ENCODE measurements at places on chromosomes 16 and 17.

DNA sequence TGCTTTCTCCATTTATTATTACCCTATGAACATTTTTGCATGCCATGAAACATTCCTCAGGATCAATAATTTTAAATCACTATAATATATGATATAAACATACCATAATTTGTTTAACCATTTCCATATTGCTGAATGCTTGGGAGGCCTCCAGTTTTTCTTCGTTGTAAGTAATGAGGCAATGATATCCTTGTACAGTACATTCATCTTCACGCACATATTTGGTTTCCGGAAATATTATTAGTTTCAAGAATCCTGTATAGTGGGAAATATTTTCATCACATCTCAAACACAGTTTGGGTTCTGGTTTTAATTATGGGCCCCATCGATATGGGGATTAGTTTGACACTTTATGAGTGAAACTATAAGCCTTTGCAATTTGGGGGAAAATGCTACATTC lies 135.4 kb downstream of the HS3ST3B1 start:
- DNase-seq, result no peak

GRCh38 chr17:76146053-76146851 lies 5.2 kb upstream of the FOXJ1 start:
- no peak for DNase-seq

DNA sequence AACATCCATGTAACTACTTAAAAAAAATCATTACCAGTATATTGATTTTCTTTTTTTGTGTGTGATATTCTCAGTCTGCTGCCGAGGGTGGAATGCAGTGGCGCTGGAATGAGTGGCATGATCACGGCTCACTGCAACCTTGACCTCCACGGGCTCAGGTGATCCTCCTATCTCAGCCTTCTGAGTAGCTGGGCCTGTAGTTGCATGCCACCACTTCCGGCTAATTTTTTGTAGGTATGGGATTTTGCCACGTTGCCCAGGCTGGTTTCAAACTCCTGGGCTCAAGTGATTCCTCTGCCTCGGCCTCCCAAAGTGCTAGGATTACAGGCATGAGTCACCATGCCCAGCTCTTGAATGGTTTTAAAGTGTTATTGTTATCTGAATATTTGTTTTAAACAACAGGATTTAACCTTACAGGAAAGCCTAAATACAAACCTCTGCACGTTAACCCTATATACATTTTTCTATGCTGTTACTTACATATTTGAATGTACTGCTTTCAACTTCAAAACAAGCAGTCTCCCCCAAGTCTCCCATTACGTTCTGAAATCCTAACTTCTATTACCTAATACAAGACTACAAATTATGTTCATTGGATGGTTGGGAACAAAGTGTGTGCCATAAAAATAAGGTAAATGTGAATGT lies 61.7 kb downstream of the KPNA2 start:
- no peak for DNase-seq

DNA sequence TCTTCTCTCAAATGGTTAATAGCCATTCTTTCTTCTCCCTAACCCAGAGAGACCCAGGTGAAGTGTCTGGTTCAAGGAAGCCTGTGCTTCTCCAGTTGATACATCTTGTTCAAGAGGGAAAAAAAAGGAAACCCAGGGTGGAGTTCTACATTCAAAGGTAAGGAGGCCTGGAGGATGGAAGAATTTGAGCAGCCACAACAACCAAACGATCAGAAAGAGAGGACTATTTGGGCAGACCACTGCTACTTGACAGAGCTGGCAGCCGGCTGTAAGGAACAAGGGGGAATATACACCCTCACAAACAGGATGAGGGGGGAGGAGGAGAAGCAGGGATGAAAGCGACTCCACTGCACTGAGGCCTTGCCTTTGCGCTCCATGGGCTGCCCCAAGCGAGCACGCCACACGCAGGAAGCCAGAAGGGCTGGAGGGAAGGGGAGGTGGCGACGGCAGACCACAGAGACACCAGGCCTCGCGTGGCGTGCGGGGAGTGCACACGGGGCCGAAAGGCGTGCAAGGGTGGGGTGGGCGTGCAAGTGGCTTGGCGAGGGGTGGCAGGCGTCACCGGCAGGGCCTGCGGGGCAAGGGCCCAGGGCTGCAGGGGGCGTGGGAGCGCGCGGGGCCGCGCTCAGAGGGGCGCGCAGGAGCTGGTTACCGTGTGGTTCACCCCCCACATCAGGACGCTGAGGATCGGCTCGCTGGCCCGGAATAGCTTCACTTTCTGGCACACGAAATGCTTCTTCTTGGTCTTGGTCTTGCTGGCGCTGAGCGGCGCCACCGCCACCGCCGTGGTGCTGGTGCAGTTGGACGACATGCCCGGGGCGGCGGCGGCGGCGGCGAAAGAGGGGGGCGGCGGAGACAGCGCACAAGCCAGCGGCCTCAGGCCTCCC lies 499 bp downstream of the PIP4K2B start:
- peak; percentile 4 for DNase-seq

GRCh38 chr17:62719586-62719985 lies 88.5 kb downstream of the MARCHF10 start:
- no peak for DNase-seq

GRCh38 chr17:59490216-59490615 lies 75.2 kb upstream of the DHX40 start:
- DNase-seq, result no peak

DNA sequence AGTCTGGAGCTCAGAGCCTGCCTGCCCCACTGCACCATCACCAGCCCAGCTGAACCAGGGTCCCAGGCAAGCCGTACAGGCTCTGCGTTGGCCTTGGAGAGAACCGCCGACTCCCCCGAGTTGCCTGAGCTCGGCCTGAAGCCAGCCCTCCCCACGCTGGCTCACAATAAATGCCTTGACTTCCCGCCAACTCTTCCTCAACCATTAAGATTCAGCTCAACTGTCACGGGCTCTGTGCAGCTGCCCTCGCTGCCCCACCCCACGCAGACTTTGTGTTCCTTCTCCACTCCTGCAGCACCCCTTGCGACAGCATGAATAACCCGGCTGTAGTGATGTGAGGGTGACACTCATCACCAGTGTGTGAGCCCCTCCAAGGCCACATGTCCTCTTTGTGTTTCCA lies 4.8 kb upstream of the QPRT start:
- DNase-seq, result no peak

- no peak for DNase-seq
These were observed 38.4 kb downstream of the BPTF start for GRCh38 chr17:67863624-67864247.

GRCh38 chr16:52912565-52913173 lies 140.0 kb downstream of the CHD9NB start:
- DNase-seq, result no peak

DNA sequence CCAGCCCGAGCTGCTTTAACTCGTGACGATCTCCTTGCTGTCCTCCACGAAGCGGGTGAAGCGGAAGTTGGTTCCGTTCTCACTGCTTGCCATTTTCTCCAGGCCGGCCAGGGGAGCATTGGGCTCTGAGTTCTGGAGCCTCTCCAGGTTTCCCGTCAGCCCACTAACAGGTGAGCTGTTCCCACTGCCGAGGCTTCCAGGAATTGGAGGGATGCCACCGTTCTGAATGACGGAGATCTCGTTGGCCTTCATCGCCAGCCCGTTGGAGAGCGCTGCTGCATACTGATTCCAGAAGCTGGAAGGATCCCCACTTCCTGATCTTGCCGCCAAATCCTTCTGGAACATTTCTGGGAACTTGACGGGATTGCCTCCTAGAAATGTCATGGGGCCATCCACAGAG lies 14.0 kb downstream of the SALL1 start:
- no peak for DNase-seq

DNA sequence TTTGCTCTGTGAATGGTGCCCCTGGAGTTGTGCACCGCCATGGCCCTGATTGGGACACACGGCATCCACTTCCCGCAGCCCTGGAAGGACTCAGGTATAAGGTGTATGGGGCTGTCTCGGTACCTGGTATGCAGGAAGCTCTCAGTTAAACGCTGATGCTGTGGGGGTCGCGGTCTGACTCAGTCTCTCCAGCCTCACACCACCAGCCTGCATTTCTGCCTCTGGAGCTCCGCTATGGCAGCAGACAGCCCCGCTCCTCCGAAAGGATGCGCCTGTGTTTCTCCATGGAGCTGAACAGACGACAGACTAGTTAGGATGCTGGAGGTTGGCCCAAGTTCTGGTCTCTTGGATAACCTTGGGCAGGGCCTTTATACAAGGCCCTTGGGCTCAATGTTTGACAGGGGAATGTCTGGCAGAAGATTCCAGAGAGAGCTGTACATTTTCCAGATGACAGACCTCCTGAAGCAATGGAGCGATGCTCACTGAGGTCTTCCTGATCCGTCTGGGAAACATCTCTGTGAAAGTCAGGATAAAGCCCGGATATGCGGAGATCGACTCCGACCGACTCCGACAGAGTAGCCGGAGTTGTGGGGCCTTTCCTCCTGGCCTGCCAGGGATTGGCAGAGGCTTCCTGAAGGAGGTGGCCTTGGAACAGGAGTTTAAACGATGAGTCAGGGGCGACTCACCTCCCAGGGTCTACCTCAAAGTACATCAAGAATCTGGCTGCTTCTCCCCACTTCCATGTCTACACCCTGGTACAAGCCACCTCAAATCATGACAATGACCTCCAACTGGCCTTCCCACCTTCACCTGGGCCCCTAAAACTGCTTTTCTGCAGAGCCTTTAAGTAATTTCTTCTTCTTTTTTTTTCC lies 21.9 kb upstream of the BCAR1 start:
- no peak for DNase-seq

- DNase-seq, result no peak
These were observed 1.2 kb downstream of the RPH3AL start for GRCh38 chr17:351449-351738.

GRCh38 chr17:76379275-76379641 lies 5.2 kb upstream of the SPHK1 start:
- no peak for DNase-seq

DNA sequence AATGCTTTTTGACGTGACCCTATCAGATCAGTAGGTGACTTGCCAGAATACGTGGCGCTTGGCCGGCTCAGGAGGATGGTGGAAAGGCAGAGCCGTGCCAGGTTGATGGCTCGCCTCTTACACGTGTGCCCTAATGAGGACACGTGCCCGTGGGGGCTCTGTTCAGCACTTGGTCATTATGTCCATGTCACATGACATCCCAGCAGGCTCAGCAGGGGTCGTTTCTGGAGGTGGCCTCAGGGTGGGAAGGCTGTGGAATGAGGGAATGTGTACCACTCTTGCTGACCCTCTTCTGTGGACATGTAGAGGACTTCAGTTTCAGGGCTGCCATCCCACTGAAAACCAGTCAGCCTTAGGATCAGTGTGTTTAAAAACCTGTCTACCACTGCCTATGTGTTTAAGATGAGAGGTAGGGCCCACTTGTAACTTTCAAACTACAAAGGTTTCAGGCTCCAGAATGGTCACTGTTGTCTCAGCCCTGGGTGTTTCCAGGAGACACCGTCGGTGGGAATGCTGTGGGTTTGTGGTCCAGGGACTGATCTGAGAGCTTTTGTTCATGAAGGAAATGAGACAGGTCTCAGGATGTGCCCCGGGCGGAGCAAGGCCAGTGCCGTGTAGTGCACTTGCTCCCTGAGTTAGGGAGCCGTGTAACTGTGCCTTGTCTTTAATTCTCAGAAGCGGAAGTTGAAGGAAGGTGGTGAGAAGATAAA lies 12.1 kb downstream of the UBN1 start:
- DNase-seq, result no peak

GRCh38 chr17:56150649-56151048 lies 2.6 kb upstream of the ANKFN1 start:
- no peak for DNase-seq

DNA sequence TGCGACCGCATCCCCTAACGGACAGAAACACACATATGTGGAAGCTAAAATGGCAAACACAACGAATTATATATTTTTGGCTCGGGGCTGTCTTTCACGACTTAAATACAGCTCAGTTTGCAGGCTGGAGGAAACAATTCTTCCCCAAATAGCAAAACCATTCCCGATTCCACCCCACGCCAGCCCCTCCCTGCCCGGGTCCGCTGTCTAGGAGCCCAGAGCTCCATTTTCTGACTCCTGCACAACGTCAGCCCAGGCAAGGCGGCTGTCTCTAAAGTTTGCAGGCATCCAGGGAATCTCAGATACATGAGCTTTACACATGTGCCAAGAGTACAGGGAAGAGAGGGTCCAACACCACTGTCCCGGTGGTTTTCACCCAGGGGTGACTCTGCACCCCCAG lies 110.5 kb downstream of the ADCY9 start:
- DNase-seq, result no peak

- DNase-seq, result peak; percentile 35
These were observed 44.3 kb downstream of the SOCS3 start for GRCh38 chr17:78315355-78316114.

DNA sequence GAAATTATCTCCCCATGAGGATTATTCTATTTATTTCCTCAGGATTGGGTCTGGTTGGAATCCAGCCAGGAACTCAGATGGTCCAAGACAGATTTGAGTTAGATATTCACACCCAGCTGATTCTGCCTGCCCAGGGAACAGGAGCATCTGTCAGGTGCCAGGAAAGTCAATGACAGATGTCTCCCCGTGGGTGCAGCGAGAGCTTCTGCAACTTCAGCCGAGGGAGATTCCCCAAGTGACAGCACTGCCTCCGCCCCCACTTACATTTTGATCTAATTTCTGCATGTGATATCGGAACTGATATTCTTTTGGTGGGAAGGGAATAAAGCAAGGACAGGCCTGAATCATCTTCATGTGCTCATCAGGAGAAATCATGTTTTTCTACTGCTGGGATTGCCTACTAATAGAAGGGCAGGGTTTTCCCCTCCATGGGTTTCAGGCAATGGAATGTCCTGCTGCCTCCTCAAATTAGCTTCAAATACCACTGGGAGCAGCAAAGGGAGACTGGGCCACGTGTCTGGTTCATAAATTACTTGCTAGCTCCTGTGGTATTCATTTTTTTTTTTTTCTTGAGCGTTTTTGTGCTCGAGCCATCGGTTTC lies 15.7 kb upstream of the DHX8 start:
- DNase-seq, result no peak

- DNase-seq, result no peak
These were observed 5.2 kb upstream of the RGS9 start for GRCh38 chr17:65131946-65132345.

- no peak for DNase-seq
These were observed 1.9 kb upstream of the NFATC3 start for GRCh38 chr16:68083239-68083781.

GRCh38 chr16:11090232-11090631 lies 145.9 kb downstream of the CLEC16A start:
- no peak for DNase-seq

- no peak for DNase-seq
These were observed 1373.3 kb upstream of the GOT2 start for GRCh38 chr16:60107437-60107836.

Data from stimulated activated CD4-positive, alpha-beta T cell treated with anti-CD3 and anti-CD28 coated beads, Interleukin-1b, Interleukin-23, amount 100 ng/mL, for 1 hour (primary cell).